ENCODE measurements at places on chromosomes 4 and X.
A peak's percentile ranks its signal among the peaks of the same experiment; 100 is the strongest.

DNA sequence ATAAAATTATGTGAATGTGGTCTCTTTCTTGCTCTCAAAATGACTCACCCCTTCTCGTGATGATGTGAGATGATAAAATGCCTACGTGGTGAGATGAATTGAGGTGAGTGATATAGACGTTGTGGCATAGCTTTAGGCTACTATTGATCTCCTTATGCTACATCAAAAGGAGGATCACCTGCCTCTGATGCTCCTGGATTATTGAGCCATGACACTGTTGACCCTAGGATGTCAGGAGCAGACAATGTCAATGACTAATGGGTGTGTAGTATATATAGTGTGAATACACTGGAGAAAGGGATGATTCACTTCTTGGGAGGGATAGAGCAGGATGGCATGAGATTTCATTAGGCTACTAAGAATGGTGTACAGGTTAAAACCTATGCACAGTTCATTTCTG lies 210.7 kb upstream of the PRPS2 start:
- no peak for DNase-seq

DNA sequence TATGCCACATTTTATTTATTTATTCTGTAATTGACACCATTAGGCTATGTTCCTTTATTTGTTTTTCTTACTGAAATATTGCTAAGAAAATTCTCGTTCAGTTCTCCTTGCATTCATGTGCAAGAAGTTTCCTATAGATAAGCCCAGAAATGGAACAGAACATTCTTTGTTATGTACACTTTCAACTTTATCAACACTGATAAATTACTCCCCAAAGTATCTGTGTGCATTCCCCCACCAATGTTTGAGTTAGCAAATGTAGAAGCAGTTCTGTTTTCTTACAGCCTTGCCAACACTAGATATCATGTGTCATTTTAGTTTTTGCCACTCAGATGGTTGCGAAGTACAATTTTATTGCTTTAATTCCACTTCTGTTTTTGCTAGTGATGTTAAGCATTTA lies 166.4 kb upstream of the NPY2R start:
- no peak for DNase-seq

DNA sequence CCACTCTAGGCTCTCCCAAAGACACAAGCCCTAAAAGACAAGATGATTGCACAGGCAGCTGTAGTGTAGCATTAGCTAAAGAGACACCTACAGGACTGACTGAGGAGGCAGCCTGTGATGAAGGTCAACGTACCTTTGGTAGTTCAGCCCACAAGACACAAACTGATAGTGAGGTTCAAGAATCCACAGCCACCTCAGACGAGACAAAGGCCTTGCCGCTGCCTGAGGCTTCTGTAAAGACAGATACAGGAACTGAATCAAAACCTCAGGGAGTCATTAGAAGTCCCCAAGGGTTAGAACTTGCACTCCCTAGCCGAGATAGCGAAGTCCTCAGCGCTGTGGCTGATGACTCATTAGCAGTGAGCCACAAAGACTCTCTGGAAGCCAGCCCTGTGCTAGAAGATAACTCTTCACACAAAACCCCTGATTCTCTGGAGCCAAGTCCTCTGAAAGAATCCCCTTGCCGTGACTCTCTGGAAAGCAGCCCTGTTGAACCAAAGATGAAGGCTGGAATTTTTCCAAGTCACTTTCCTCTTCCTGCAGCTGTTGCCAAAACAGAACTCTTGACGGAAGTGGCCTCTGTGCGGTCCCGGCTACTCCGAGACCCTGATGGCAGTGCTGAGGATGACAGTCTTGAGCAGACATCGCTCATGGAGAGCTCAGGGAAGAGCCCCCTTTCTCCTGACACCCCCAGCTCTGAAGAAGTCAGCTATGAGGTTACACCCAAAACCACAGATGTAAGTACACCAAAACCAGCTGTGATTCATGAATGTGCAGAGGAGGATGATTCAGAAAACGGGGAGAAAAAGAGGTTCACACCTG lies 306.3 kb downstream of the ANK2 start:
- peak; percentile 61 for DNase-seq

- no peak for DNase-seq
These were observed 419.7 kb downstream of the TRAM1L1 start for GRCh38 chr4:116665716-116666115.

DNA sequence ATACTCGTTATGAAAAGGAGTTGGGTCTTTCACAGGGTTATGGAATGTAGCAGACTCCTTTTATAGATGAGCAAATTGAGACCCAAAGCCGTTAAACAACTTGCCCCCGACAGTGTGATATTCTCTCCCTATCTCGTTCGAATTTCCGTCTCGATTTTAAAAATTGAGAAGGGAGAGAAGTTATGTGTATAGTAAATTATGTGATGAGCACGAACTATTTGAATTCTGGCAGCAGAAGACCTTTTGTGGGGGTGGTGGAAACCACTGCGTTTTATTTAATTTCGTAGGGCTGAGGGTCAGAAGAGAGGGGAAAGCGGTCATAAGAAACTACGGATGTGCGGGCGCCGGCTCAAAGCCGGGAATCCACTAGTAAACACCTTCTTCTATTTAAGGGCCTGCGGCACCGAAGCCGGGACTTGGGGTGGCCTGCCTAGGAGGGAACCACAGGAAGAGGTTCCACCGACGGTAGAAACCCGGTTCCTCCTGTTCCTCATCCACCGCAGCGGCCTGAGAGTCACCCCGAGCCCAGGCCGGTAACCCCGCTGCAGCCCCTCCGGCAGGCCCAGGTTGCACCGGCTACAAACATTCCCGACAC lies 1.5 kb upstream of the DDX3X start:
- no peak for DNase-seq

DNA sequence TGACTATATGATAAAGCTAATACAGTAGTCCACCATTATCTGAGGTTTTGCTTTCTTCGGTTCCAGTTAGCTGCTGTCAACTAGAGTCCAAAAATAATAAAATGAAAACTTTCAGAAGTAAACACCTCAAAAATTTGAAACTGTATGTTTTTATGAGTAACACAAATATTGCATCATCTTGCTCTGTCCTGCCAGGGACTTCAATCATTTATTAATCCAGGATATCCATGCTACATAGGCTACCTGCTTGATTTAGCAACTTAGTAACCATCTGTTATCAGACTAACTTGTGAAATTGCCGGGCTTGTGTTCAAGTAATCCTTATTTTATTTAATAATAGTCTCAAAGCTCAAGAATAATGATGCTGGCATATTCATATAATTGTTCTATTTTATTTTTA lies 1537.8 kb upstream of the PABPC4L start:
- DNase-seq = no peak

Data from CMK (cell line).